Anterior cingulate cortex (tissue), 58 donors: ENCODE measurements at places on chromosomes 1 and 21.

DNA sequence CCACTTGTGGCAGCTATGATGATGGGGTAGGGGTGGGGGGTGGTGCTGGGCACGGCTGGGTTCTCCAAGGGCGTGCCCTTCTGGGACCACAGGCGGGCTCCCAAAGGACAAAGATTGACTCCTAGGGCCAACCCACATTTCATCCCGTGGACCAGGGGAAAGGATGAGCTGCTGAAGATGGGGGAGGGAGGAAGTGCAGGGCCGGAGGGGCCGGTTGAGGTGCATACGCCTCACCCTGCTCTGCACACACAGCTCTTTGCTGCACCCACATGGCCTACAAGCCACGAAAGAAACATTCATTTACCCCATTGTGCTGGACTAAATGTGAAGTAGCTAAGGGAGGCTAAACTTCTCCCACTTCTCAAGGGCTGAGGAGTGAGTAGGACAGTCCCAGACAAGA, 34.2 kb upstream of the GNPAT start:
- DNase-seq: no peak

DNA sequence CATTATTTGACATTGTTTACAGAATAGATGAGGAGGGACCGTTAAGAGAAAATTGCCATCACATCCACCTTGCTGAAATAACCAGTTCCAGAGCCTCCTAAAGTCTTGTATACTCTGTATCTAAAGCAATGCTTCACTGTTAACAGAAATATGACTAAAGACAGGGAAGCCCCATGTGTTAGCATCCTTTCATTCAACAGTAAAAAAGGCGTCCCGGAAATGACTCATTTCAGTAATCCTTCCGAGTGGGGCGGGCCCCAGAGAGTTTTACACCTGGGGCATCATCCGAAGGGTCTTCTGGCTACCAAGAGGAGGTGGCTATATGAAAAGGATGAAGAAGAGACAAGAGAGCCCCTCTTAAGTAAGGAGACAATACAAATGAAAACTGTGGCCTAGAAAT, 227.2 kb downstream of the SLC45A1 start:
- DNase-seq: no peak

GRCh38 chr1:82064691-82065090, 264.0 kb downstream of the ADGRL2 start:
- no peak for DNase-seq

GRCh38 chr1:56317722-56318121, 261.6 kb downstream of the PLPP3 start:
- DNase-seq: no peak

DNA sequence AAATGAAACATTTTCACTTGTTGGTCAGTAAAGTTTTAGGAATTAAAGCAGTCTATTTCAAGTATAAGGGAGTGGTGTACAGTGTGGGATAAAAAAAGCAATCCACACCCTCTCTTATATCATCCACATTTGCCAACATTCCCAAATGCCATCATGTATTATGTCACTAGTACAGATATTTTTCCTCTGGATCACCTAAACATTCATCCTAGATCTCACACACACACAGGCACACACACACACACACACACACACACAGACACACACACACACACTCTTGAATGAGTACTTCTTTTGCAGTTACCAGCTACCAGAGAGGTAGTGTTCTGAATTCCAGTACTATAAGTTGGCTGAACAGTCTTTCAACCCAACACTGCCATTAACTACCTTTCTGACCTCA, 1369.1 kb upstream of the ADGRL4 start:
- DNase-seq: no peak

- no peak for DNase-seq
Measured at GRCh38 chr1:82044111-82044510, 243.4 kb downstream of the ADGRL2 start.
